ENCODE measurements at places on chromosomes 6 and 20.

DNA sequence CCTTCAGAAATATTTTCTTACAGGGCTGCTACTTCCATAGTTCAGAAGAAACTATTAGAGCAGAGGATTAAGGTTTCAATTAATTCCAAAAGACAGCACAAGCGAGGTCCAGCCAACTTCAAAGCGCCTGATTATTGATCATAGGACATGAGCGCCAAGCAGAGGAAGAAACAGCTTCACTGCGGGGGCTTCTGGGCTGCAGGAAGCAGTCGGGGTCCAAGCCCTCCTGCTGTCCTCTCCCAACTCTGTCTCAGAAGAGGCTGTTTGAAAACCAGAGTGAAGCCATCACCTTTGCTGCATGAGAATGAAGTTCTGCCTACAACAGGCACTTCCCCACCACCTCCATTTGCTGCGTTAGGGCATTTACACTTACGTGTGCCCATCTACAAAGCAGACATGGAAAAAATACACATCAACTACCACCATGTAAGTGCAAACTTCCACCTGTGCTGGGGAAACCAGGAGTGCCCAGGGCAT lies 23.9 kb downstream of the SUMO4 start:
- no peak for DNase-seq

DNA sequence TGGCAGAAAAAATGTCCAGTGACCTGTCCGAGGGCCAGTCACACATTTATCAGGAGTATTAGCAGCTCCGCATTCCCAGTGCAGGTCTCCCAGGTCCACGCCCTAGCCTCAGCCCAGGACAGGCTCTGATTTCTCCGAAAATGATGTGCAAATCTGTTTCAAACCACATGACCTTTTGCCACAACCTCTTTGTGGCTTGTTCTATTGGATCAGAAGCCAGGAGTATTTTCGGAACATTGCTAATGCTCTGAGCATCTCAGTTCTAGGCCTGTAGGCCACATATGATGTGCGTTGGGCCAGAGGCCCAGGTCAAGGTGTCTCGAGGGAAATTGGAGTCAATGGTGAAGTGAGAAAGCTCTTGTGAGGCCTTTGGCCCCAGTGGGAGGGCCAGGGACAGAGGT lies 40.4 kb downstream of the SNX5 start:
- no peak for DNase-seq

DNA sequence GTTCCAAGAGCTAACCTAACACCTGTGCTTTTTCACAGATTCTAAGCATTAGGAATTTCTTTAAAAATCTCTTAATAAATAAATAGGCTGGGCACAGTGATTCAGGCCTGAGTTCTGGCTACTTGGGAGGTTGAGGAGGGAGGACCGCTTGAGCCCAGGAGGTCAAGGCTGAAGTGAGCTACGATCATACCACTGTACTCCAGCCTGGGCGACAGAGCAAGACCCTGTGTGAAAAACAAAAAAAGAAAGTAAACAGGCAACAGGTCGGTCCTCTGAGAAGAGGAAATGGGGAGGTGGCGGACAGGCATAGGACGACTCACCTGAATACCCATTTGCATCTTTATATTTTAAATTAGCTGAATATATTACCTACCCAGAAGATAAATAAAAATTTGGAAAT lies 26.5 kb downstream of the GMDS start:
- no peak for DNase-seq

DNA sequence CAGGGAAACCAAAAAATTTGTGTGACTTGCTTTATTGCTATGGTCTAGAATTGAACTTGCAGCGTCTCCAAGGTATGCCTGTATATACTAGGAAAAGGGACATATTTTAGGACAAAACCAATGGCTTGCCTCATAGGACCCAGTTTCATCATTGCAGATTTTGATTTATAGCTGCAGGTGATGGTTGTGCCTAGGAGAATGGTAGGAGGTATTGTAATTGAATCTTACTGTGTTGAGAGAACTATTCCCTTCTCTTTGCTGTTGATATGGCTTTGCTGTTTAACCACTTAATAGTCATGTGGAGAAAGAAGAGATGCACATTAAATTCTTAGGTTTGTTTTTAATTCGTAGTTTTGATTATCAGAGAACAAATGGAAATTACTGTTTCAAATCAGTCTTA lies 16.4 kb downstream of the DSTN start:
- DNase-seq: no peak

DNA sequence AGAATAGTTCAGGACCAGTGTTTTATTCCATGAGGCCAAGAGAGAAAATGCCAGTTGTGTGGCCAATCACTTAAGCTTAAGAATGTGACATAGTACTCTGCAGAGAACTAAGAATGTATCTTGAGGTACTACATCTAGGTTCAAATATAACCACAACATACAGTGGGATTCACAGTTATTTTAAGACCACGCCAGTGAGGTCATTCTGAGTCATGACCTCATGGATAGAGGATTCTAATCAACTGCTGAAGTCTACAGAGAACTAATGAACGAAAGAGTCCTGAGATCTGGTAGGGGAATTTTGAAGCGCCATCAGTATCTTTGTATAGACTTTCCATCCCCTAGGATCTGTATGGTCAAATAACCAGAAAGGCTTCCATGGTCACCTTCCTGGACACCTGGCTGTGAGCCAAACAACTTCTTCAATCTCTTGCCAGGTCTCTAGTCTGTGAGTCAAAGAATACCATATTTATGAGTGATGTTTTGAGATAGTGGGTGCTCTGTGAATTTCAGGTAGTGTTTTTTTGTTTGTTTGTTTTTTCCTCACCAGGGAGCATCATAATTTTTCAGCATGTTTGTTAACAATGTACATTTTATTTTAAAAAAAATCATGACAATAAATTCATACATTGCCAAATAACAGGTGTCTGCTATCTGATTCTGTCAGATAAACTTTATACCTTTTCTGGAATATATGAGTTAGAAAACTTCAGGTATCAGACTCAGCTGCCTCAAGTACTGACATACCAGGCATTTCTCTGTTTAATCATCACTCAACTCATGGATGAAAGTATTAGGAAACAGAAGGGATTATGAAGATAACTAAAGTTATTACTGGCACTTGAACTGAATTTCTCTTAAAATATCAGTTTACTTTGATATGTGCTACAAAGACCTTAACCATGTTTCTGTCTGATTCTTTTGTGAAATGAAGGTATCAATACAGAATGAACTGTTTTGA lies 217.9 kb downstream of the PLCB4 start:
- DNase-seq: no peak

DNA sequence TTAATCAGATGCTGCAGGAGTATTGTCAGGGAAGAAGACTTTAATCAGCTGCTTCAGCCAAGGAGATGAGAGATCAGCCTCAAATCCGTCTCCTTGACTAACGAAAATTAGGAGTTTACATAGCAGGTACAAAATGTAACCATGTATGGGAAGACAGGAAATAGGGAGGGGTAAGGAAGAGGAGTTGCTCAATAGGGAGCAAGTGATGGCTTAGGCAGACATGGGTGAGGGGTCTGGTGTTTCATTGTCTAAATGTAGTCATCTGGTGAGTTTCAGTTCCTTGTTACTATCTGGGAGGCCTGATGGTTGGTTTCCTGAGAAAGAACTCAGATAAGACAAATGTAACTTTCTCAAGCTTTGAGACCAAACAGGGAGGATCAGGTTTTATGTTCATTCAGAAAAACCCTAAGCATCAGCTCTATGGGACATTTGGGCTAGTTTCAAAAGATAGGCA lies 217.3 kb upstream of the SULF2 start:
- DNase-seq: no peak

- no peak for DNase-seq
Observed at GRCh38 chr20:22986601-22987000, 48.5 kb upstream of the SSTR4 start.

All from naive thymus-derived CD8-positive, alpha-beta T cell (primary cell).